AG10803 (cell line): ENCODE measurements at places on chromosomes 7 and 10.
A peak's percentile ranks its signal among the peaks of the same experiment; 100 is the strongest.

DNA sequence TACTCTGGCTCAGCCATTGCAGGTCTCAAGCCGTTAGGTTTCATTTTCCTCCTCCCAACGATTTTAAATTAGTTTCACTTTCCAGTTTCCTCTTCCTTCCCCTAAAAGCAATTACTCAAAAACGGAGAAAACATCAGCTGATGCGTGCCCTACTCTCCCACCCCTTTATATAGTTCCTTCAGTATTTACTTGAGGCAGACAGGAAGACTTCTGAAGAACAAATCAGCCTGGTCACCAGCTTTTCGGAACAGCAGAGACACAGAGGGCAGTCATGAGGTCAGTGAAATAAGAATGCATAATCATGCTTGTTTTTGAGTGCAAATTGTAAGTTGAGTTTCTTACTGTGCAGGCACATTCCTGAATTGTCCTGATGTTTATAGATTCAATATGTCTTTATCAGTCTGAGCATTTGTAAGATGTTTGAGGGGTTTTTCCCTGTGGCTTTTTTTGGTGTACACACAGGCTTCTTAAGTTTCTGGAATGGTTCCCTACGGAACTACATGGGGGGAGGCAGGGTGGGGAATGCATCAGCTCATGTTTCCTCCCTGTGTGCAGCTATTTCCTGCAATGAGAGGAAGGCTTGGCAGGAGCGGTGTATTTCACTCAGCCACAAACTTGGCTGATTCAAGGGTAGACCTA lies at the start of gene IFIT3:
TSS of gene IFIT3 (plus strand) at position 195 of the 639 bp plus-strand sequence. CDS start at position 272, 77 bp downstream.
- peak; percentile 98 for DNase-seq

DNA sequence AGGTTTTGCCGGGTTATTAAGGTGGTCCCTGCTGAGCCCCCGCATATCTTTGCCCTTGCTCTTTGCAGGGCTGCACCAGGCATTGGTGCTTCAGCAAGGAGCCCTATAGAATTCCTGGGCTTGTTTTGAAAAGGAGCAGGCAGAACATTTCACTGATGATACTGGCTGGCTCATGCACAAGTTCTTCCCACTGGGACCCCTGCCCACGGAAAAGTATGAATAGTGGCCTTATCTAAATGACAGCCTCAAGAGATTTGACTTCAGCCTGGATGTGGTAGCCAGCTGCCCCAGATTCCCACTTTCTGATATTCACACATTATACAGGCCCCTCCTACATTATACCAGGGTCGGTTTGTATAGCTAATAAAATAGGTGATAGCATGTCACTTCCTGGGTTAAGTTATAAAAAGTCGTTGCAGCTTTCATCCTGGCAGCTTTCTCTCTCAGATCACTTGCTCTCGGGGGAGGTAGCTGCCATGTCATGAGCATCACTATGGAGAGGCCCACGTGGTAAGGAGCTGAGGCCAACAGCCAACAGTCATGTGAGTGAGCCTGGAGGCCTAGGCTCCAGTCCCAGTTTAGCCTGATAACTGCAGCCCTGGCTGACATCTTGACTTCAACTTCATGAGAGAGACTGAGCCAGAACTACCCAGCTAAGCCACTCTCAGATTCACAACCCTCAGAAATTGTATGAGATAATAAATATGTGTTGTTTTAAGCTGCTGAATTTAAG lies 16.8 kb upstream of the CRTAC1 start:
- DNase-seq = no peak

GRCh38 chr7:47550788-47551470 lies 31.0 kb downstream of the TNS3 start:
- DNase-seq = no peak

DNA sequence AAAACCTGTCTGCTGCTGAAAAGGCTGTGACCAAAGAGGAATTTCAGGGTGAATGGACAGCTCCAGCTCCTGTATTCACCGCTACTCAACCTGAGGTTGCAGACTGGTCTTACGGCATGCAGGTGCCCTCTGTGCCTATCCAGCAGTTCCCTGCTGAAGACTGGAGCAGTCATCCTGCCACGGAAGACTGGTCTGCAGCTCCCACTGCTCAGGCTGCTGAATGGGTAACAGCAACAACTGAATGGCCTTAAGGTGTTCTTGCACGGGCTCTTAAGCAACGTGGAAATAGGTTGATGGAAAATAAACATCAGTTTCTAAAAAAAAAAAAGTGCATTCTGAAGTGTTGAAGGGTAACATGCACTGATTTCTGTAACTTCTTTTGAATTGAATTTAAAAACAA lies 82.3 kb downstream of the DAGLB start:
- DNase-seq = no peak

DNA sequence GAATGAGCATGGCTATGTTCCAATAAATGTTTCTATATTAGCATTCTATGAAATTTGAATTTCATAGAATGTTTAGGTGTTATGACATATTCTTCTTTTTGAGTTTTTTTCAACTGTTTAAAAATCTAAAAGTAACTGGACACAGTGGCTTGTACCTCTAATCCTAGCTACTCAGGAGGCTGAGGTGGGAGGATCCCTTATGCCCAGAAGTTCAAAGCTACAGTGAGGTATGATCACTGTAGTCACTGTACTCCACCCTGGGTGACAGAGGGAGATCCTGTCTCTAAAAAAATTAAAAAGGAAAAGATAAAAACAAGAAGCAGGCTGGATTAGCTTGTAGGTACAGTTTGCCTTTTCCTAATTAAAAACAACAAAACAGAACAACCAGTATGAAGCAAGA lies 95.1 kb downstream of the NRBF2 start:
- no peak for DNase-seq

DNA sequence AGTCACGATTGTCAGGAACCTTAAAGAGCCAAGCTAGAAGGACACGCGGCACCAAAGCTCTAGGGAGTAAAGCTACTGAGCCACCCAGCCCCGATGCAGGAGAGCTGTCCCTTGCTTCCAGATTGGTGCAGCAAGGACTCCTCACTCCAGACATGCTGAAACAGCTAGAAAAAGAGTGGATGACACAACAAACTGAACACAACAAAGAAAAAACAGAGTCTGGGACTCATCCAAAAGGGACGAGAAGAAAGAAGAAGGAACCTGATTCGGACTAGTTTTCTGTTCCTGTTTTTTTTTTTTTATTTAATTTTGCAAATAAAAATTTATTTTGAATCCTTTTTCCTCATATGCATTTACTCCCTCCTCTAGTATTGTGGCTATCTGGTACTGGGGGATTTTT lies 11.4 kb upstream of the HKDC1 start:
- no peak for DNase-seq

DNA sequence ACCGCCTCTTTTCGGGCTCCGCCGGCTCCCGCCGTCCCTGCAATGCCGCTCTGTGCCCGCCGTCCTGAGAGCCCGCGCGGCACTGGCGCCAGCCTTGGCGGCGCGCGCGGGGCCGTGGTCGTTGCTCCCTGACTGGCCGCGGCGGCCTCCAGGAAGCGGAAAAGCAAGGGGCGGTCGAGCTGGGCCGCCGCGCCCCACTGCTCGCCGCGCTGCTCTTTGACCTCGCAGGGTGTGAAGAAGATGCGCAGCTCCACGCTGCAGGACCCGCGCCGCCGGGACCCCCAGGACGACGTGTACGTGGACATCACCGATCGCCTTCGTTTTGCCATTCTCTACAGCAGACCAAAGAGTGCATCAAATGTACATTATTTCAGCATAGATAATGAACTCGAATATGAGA lies at the start of gene CDC14C:
TSS of gene CDC14C (plus strand) at position 115 of the 400 bp plus-strand sequence. CDS start at position 241, 126 bp downstream.
- no peak for DNase-seq

- peak; percentile 63 for DNase-seq
Observed at GRCh38 chr7:81616951-81617350, 152.9 kb downstream of the HGF start.

DNA sequence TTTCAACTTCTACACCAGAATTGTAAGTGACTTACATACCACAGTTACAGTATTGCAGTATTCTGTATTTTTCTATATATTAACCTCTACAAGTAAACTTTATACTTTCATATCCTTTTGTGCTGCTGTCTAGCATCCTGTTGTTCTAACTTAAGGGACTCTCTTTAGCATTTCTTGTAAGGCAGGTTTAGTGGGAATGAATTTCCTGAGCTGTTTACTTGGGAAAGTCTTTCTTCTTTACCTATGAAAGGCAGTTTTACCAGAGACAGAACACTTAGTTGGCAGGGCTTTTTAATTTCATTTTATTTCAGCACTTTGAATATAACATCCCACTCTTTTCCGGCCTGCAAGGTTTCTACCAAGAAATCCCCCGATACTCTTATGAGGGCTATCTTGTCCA lies 75.8 kb upstream of the WAC start:
- DNase-seq = no peak

DNA sequence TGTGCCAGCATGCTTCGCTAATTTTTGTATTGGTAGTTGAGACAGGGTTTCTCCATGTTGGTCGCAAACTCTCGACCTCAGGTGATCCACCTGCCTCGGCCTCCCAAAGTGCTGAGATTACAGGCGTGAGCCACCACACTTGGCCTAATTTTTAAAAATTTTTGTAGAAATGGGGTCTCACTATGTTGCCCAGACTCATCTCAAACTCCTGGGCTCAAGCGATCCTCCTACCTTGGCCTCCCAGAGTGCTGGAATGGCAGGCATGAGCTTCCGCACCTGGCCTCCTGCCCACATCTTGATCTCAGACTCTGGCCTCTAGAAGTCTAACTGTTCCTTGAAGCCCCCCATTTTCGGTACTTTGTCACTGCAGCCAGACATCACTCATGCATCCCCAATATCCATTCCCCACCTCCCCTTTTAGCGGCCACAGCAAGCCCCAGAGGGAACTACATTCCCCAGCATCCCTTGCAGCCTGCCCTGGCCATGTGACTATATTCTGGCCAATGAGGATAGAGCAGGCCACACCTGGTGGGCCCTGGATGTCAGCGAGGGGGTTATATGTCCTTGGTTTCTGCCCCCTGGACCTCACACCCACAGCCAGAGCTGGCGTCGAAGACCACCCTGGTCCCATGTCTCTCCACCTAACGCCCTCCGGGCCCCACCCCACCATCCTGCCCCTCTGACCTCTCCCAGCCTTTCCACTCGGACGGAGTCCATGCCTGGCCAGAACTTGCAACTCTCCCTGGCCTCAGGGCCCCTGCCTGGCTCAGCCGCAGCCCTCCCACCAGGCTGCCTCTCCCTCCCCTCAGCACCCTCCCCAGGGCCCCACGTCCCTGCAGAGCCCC lies 33.8 kb downstream of the MICALL2 start:
- no peak for DNase-seq

- DNase-seq = peak; percentile 40
Observed at GRCh38 chr10:18279173-18279572, 138.9 kb downstream of the CACNB2 start.

DNA sequence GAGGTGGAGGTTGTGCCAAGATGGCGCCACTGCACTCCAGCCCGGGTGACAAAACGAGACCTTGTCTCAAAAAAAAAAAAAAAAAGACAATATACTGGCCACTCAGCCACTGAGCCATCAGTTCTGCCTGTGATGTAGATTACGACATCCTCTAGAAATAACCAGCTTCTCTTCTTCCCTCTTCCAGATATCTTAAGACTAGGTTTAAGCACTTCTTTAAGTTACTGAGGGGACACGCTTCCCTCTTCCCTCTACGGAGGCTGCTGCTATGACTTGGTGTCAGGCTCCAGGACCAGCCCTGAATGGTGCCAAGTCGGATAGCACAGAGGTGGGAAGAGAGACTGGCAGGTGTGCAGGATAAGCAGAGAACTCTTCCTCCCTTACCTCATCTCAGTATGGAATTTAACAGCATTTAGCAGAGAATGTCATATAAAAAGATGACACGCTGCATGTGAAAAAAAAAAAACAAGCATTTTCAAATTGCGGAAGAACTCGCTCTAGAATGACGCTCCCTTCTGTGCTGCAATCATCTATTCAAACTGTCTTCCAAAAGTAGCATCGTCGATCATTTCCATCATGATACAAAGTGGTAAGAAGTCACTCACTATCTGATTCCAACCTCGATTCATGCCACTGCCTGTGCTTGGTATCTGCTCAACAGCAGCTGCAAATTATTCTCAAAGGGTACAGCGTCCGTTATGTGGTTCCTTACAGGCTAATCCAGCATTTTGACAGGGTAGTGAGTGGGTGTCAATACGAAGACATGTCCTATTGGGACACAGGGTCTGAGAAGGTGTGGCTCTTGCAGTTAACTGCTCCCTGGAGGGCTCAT lies 13.8 kb downstream of the DAGLB start:
- no peak for DNase-seq

DNA sequence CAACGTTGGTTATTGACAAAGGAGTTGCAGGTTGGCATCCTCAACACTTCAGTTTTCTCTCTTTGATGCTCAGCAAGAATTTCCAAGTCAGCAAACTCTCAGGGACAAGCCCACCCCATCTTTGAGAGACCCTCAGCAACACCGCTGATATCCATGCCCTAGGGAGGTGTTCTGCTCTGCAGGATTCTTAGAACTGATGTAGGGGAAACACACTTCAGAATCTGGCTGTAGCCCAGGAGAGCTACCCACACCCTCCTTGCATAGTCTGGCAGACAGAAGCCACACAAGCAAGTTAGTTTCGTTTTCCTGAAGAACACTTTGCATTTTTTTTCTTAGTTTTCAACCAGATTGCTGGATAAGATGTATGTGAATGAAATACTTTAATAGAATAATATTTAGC lies 822 bp downstream of the SAMD9L start:
- DNase-seq = peak; percentile 56

DNA sequence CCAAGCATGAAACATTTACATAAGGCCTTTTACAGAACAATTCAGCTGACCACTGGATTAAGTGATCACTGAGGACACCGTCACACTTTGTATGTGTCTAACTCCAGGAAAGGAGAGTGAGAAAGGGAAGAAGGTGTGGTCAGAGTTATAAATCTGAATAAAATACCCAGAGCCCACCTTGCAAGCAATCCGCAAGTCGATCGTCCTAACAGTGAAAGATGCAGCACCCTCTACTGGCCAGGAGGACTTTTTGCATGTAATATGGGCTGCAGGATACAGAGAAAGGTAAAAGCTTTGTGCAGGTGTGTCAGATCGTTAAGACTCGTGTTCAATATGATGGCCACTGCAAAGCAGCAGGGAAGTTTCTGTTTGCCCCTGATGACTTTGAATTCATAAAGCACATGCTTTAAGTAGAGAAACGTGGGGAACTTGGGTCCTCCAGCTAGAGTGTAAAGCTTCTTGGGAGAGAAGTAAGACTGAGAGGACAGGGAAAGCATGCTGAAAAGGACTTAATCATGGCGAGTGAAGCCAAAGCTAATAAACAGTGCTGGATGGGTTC lies 68.5 kb upstream of the BMPER start:
- DNase-seq = no peak

- DNase-seq = no peak
Observed at GRCh38 chr7:38873433-38873832, 35.6 kb downstream of the VPS41 start.

GRCh38 chr10:78567680-78568455 lies 500.9 kb upstream of the ZMIZ1 start:
- DNase-seq = no peak

GRCh38 chr10:75355706-75356105 lies 45.9 kb downstream of the ZNF503 start:
- DNase-seq = peak; percentile 31

DNA sequence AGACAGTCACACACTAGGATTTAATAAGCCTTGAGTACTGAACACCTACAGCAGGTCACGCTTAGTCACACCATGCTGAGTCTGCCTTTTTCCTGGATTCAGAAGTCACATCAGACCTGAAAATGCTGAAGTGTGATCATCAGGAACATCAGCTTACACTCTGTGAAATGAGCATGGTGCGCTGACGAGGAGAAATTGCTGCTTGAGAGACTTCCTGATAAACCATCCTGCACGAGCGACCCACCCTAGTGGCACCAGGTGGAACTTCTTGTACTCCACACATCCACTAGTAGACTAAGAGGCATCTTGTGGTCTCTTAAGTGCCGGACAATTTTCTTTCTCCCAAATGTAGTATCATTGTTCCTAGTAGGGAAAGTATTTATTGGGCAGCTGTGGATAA lies 51.8 kb upstream of the MRLN start:
- DNase-seq = peak; percentile 7
